ENCODE measurements at places on chromosomes 1 and 21. TPM values are rescaled to one million over a fixed set of nuclear protein-coding genes. Genes with fewer than 3 reads are reported as not detected.

- no peak for DNase-seq
- no peak overlapping the region for H3K4me3 ChIP-seq
- H3K4me1 ChIP-seq: no peaks in the 10 kb centered on the region
- H3K27me3 ChIP-seq: no peaks in the 10 kb centered on the region
- H3K27ac ChIP-seq: no peak overlapping the region
Observed at GRCh38 chr1:197024460-197024859, 42.6 kb downstream of the F13B start.

DNA sequence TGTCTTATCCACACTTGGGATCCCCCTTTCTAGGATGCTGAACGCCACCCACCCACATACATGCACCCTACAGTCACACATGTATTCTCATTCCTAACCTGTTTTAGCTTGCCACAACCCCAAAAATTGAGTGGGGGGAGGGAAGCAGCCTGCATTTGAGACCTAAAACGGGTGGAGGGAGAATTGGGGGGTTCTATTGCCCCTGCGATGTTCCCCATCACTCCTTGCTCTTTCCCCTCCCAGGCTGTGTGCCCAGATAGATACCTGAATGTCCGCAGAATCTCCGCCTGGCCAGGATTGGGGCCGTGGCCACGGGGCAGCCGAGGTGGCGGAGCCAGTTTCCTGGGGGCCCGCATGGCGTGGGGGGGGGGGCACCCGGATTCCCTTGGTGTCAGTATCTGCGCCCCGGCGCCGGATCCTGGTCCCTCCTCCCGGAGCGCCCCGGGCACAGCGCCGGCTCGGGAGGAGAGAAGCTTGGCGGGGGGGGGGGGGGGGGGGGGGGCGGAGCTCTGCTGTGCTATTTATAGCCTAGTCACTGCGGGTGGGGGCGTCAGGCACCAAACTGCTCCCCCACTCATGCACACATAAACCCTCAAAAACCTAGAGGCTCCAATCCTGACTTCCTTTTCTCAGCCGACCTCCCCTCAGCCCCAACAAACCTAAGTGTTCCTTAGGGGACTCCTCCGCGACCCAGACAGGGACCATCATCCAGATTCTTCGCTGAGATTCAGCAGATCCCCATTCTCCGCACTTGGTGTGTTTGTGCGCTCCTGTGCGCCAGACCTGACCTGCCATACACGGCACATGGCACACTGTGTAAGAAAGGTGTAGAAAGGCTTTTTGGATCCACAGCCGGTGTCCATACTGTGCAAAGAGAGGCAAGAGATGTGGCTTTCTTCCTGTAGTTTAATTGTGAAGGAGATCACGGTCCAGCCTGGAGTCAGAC is 1.9 kb downstream of the ANKRD34A start:
- H3K36me3 ChIP-seq: no peaks in the 10 kb centered on the region
- peaks cover 59% of the 10 kb centered on the region for H3K4me1 ChIP-seq
- H3K4me3 ChIP-seq: peak overlapping the region; percentile 93
- H3K27me3 ChIP-seq: no peaks in the 10 kb centered on the region

GRCh38 chr1:193190096-193190744 is 3.8 kb upstream of the B3GALT2 start:
- H3K4me1 ChIP-seq: peaks cover 21% of the 10 kb centered on the region
- H3K4me3 ChIP-seq: no peak overlapping the region
- no peak for DNase-seq
- H3K27ac ChIP-seq: no peak overlapping the region
- no peaks in the 10 kb centered on the region for H3K27me3 ChIP-seq

DNA sequence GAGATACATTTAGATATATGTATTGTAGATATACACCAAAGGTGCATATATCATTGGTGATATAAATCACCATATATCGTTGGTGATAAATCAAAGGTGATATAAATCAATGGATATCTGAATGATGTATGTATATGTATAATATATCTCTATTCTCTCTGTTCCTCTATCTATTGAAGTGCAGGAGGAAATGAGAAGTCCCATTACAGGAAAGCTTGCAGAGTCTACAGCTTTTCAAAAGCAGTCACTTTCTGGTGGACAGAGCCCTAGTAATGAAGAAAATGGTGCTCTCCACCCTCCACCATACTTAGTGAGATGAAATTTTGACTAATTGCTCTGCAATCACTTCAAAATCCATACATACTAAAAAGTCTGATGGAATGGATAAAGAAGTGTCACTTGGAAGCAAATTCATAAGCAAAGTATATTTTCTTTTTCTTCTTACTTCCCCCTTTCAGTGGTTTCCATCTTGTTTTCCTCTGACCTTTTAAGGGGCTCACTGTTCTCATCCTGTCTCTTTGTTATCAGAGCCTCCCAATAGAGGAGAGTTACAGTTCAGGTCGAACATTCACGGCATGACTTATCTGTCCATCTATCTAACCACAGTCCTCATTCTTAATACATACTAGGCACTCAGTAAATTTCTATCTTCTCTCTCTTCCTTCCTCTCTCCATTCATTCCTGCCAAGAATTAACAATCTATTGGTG is 227.2 kb downstream of the KCNJ6 start:
- DNase-seq: no peak
- H3K4me1 ChIP-seq: no peaks in the 10 kb centered on the region
- H3K27me3 ChIP-seq: no peaks in the 10 kb centered on the region
- H3K36me3 ChIP-seq: no peaks in the 10 kb centered on the region

GRCh38 chr1:12488666-12489354 is 129.2 kb downstream of the DHRS3 start:
- H3K27ac ChIP-seq: no peak overlapping the region
- no peak overlapping the region for H3K4me3 ChIP-seq
- no peaks in the 10 kb centered on the region for H3K4me1 ChIP-seq
- no peaks in the 10 kb centered on the region for H3K27me3 ChIP-seq

DNA sequence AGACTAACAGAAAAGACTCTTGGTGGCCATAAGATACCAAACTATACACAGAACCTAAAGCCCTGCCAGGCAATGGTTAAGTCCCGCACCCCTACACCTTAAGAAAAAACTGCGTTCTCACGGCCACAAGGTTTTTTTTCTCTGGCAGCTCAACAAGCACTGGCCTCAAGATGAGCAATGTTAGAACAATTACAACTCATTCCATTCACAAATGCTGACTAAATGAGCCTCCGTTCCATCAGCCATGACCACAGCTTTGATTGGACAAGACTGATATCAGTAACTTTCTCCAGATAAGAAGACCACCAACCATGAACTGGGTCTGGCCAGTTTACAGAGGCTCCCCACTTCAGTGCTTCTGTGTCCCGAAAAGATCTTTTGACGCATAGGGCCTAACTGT is 31.9 kb downstream of the SEC16B start:
- H3K27ac ChIP-seq: no peak overlapping the region
- no peak for DNase-seq
- H3K4me3 ChIP-seq: no peak overlapping the region
- no peaks in the 10 kb centered on the region for H3K4me1 ChIP-seq
- H3K36me3 ChIP-seq: no peaks in the 10 kb centered on the region

DNA sequence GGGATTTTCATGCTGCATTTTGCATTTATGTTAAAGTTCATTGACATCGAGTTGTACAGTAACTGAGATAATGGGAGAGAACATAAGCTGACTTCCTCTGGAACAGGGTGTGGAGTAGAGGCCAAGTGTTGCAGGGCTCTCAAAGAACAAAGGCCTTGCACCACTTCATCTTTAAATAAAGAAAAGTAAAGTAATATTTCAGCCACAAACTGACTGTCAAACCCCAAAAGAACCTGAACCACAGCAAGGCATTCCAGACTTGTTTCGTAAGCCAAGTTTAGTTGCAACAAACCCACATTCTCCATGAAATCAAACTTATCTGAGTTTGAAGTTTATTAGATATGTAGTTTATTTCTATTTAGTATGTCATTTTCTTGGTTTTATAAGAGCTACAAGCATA is 19.1 kb upstream of the HMGCS2 start:
- no peaks in the 10 kb centered on the region for H3K4me1 ChIP-seq
- no peak overlapping the region for H3K27ac ChIP-seq
- no peaks in the 10 kb centered on the region for H3K27me3 ChIP-seq

DNA sequence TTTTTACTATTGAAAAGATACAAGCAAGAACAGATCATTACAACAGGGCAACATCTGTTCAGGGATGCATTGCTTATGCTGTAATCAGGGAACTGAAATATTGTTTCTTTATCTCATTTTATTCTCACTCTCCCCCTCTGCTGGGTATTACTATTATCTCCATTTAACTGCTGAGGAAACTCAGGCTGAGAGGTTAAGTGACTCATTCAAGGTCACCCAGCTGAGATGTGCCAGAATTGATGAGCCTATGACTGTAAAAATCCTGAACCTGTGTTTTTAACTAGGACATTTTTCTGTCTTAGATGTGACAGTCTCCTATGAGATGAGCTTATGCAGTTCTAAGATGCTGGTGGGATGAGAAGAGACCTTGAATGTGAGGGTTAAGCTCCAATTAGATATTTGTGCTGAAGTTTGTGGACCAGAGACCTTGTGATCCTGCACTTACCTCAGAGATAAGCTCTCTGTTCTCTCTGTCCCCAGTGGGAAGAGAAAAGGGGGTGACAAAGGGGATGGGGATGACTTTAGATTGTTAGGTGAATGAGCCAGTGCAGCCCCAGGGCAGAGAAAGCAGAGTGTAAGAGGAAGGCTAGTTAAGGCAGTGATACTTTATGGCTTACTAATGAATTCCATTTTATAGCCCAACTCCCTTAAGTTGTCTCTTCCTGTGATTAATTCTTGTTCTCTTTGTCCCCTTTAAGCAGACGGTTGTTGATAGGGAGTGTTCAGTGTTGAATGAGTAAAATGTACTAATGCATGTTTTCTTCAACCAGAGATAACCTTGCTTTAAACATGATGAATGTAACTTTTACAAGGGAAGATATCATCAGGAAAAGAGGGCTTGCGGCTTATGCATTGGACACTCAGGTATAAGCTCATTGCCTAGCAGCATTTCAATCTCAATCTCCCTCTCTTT is 111.4 kb downstream of the HLX start:
- no peaks in the 10 kb centered on the region for H3K27me3 ChIP-seq
- H3K27ac ChIP-seq: no peak overlapping the region
- no peaks in the 10 kb centered on the region for H3K36me3 ChIP-seq
- H3K4me1 ChIP-seq: no peaks in the 10 kb centered on the region
- no peak for DNase-seq

GRCh38 chr1:209850342-209850979 is 22.7 kb downstream of the UTP25 start:
- no peak for DNase-seq
- H3K36me3 ChIP-seq: peaks cover 30% of the 10 kb centered on the region

DNA sequence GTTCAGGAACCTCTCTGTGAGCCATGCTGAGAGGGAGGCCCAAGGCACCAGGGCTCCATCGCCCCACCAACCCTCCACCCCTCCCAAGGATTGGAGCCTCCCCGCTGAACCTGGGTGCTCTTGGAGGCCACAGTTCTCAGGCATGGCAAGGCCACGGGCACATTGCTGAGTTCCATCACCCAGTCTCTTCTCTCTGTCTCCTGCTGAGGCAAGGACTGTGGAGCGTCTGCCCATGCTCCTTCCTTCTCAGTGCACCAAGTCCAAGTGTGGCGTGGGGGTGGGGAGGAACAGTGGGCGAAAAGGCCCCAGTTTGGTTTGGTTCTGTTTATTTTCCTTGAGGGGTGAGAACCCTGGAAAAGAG is 2.8 kb upstream of the KNCN start:
- no peak overlapping the region for H3K4me3 ChIP-seq
- no peak for DNase-seq
- no peak overlapping the region for H3K27ac ChIP-seq
- peaks cover 10% of the 10 kb centered on the region for H3K4me1 ChIP-seq
- no peaks in the 10 kb centered on the region for H3K36me3 ChIP-seq

Gene CD34
- not detected for total RNA-seq

GRCh38 chr1:106480629-106481028 is 575.8 kb upstream of the PRMT6 start:
- DNase-seq: no peak
- no peak overlapping the region for H3K4me3 ChIP-seq
- no peak overlapping the region for H3K27ac ChIP-seq
- H3K27me3 ChIP-seq: no peaks in the 10 kb centered on the region

Gene KLHDC9
- 0.42 TPM for total RNA-seq

Gene SPATA17
- 0.33 TPM for total RNA-seq

Measured in CD8-positive, alpha-beta memory T cell (primary cell).